NCI-H1105 (cell line): ENCODE measurements at places on chromosomes 1 and 21.
A peak's percentile ranks its signal among the peaks of the same experiment; 100 is the strongest.

DNA sequence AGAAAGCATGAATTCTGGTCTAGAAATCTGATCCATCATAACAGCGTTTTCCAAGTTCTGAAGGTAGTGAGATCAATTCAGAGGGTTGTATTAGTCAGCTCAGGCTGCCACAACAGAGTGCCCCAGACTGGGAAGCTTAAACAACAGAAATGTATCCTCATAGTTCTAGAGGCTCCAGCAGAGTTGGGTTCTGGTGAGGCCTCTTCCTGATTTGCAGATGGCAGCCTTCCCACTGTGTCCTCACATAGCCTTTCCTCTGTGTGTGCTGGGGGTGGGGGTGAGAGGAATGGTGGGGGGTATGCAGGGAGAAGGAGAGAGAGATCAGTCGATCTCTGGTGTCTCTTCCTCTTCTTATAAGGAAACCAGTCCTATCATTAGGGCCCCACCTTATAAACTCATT, 15.1 kb downstream of the ZBTB8B start:
- DNase-seq = no peak

DNA sequence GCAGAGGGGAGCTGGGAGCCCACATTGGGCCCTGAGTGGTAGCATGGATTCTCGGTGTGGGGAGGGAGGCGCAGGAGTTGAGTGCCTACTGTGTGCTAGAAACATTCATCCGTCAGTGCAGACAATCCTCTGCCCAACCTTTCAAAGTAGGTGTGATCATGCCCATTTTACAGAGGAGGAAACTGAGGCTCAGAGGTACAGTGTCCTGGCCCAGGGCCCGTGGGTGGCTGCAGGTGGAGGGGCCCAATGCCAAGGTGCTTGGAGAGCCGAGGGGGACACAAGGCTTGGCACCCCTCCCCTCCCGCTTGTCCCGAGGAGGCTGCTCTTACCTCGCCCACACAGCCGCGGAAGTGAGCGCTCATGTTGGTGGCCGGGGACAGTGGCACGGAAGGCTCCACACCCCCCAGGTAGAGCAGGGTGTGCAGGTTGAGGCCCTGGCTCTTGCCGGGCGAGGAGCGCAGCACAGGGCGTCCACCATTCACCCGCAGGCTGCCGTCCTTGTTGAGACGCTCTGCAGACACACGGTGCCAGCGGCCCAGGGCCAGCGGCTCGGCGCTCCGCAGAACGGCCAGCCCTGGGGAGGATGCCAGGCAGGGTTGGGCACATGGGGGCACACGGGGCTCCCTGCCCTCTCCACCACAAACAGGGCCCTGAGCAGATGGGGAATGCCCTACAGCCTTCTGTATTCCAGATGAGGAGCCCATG, 16.6 kb downstream of the LDLRAD2 start:
- no peak for DNase-seq

DNA sequence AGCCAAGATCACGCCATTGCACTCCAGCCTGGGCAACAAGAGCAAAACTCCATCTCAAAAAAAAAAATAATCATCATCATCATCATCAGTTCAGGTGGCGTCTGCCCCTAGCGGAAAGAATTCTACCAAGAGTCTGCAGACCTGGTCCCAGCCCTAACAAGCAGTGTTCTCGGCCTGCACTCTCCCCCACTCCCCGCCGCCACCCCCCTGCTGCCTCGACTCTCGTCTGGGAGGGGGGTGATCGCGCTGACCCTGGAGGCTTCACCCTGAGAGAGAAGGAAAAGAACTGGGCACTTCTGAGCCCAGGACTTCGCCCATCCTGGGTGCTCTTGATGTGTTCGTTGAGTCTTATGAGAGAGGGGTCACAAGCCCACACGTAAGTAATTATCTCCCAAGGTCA, 160.1 kb upstream of the TMEM51 start:
- DNase-seq = no peak

DNA sequence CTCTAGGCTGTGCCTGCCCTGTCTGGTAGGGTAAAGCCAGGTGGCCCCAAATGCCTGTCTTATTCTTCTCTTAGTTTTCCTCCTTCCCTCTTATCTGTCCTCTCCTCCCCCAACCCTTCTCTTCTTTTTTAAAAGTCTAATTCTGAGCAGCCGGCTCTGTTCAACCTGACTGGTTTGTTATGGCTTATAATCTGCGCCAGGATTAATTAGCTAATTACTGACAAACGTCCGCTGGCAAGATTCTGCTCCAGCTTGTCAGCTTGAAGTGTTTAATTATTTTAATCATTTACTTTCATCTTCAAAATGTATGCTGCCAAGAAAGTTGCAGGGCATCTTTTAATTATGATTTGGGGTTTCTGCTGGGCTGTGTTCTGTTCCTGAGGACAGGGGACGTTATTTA, 27.2 kb upstream of the PSMB2 start:
- peak; percentile 63 for DNase-seq

- no peak for DNase-seq
These were observed 56.9 kb downstream of the OPTC start for GRCh38 chr1:203550846-203551245.

- no peak for DNase-seq
These were observed 111.0 kb downstream of the KCNJ6 start for GRCh38 chr21:37805266-37805665.

GRCh38 chr1:118954301-118954905, 33.7 kb downstream of the TBX15 start:
- DNase-seq = no peak

DNA sequence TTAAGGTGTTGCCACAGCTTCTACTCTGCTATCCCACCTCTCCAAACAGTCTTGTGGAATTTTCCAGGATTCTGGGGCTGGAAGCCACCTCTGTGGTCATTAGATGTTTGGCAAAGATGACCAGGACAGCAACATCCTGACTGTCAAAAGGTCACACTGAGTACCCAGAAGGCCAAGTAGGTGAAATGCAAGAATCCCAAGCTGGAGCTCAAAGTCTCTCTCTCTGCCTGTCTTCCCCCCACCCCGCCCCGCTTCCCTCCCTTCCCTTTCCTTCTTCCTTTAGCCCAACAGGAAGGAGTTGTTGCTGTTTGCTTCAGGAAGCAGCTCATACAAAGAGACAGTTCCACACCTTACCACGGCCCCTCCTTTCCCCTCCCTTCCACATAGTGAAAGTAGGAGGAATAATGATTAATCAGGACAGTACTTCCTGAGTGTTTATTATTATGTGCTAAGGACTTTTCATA, 75.6 kb upstream of the SLC2A1 start:
- no peak for DNase-seq

DNA sequence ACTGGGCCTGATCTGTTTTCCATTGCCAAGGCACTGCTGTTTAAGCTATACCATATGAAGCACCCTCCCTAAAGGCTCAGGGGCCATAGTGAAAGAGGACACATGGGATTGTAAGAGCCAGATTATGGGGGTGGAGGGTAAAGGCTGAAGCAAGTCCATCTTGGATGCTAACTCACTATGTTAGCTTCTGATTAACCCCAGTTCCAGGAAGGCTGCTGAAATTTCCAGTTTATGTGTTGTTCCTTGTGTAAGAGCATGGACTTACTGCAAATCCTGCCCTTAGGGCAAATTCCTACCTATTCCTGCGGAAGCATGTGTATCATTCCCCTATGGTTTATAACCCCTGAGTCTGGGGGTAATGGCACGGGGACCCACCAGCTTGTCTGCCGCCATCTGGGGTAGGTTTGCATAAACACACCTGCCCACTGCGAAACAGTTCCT, 91.8 kb upstream of the SERBP1 start:
- DNase-seq = no peak

- peak; percentile 91 for DNase-seq
These were observed 15.3 kb downstream of the LURAP1 start for GRCh38 chr1:46218443-46218842.

- DNase-seq = no peak
These were observed 39.3 kb downstream of the SPAG17 start for GRCh38 chr1:118145721-118146120.

- no peak for DNase-seq
These were observed 151.2 kb downstream of the PTBP2 start for GRCh38 chr1:96872757-96873156.

DNA sequence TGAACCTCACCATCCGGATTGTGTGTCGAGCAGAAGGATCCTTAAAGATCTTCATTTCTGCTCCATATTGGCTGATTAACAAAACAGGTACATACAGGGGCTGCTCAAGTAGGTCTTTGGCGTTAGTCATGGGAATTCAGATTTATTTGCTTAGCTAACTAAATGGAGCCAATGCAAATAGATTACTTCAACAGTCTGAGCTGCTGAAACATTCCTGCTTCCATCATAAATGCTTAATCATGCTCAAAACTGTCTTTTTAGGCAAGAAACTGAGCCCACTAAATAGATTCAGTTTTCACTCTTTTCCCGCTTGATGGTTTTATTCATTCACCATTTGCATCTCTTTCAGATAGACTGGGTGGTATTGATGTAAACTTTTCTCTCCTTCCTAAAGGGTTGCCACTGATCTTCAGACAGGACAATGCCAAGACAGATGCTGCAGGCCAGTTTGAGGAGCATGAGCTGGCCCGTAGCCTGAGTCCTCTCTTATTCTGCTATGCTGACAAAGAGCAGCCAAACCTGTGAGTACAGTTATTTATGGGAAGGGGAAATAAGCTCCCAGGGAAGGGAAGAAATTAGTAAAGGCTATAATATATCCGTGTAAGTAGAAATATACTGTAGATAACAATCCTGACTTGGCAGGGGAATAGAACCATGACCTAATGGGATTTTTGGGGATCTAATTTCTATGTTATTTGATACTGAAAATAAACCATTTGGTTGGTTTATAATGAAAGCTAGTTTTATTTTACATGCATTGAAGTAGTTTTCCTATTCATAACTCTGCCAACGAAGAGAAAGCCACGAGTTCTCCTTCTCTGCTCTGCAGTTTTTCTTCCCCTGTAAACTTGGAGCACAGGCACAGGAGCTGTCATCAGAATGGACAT, 126.4 kb downstream of the VPS13D start:
- DNase-seq = no peak

GRCh38 chr1:17633654-17634053, 94.2 kb downstream of the ARHGEF10L start:
- DNase-seq = no peak

DNA sequence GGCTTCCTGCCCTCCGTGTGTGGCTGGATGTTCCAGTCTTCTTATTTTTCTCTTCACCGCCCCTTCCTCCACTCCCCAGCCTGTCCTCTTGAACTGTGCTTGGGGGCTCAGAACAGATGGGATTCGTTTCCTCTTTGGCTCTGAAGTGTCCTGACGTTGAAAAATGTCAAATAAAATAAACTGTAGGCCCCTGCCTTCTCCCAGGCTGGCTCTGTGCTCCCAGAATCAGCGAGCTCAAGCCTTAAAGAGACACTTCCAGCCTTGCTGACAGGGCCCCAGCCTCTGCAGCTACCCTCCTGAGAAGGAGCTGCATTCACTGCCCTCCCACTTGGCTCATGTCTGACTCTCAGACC, 104.2 kb upstream of the IPO9 start:
- no peak for DNase-seq

DNA sequence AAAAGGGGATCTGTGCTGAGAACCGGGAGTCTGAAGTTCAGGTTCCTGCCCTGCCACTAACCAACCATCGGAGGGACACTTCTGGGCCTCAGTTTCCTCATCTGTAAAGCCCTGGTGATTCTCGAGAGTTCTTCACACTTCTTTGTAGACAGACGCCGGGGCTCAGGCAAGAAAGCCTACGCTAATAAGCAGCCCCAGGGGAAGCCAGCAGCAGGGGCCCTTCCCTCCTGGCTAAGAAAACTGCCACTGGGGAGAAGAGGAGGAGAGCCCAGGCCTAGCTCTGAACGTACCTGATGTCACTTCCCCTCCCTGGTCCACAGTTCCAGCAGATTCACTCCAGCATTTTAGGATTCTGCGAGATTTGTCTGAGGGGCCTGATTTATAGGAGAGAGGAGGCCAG, 76.0 kb downstream of the CAMK2N1 start:
- DNase-seq = no peak

DNA sequence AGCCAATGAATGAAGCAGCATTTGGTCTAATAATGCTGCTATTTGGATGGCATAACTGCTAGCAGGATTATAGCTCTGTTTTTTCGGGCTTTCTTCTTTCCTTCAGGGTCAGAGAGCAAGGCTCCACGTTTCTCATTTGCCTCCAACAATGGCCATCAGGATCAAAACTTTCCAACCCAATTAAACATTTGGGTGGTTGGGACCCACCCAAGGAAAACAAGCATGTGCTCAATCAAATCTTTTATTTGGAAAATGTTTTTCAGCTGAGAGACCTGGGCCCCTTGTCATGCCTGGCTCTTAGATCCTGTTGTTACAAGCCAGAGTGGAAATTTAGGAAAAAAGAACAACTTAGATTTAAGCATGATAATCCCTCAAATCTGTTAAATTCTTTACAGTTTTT, 373.1 kb upstream of the USP24 start:
- no peak for DNase-seq

GRCh38 chr1:10803971-10804820, 7.8 kb upstream of the CASZ1 start:
- DNase-seq = no peak

DNA sequence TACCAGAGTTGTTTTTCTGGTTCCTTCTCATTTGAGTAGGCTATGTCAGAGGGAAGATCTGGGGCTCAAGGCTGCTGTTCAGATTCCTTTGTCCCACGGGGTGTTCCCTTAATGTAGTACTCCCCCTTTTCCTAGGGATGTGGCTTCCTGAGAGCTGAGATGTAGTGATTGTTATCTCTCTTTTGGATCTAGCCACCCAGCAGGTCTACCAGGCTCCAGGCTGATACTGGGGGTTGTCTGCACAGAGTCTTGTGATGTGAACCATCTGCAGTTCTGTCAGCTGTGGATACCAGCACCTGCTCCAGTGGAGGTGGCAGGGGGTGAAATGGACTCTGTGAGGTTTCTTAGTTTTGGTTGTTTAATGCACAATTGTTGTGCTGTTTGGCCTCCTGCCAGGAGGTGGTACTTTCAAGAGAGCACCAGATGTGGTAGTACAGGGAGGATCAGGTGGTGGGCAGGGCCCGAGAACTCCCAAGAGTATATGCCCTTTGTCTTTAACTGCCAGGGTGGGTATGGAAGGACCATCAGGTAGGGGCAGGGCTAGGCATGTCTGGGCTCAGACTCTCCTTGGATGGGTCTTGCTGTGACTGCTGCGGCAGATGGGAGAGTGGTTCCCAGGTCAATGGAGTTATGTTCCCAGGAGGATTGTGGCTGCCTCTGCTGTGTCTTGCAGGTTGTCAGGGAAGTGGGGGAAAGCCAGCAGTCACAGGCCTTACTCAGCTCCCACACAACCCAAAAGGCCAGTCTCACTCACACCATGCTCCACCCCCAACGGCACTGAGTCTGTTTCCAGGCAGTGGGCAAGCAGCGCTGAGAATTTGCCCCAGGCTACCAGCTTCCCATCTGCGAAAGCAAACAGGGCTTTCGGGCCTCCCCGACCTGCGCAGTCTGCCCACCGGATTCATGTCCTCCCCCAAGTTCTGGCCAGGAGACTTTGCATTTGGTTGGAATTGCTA, 64.2 kb downstream of the SERINC2 start:
- peak; percentile 44 for DNase-seq

DNA sequence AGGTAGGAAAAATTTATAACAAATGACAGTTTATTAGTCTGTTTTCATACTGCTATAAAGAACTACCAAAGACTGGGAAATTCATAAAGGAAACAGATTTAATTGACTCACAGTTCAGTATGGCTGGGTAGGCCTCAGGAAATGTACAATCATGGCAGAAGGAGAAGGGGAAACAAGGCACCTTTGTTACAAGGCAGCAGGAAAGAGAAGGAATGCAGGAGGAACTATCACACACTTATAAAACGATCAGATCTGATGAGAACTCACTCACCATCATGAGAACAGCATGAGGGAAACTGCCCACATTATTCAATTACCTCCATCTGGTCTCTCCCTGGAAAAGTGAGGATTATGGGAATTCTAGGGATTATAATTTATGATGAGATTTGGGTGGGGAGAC, 61.3 kb downstream of the ASB17 start:
- DNase-seq = no peak
